ENCODE measurements at places on chromosomes 6 and 20. TPM values are rescaled to one million over a fixed set of nuclear protein-coding genes. Genes with fewer than 3 reads are reported as not detected.

DNA sequence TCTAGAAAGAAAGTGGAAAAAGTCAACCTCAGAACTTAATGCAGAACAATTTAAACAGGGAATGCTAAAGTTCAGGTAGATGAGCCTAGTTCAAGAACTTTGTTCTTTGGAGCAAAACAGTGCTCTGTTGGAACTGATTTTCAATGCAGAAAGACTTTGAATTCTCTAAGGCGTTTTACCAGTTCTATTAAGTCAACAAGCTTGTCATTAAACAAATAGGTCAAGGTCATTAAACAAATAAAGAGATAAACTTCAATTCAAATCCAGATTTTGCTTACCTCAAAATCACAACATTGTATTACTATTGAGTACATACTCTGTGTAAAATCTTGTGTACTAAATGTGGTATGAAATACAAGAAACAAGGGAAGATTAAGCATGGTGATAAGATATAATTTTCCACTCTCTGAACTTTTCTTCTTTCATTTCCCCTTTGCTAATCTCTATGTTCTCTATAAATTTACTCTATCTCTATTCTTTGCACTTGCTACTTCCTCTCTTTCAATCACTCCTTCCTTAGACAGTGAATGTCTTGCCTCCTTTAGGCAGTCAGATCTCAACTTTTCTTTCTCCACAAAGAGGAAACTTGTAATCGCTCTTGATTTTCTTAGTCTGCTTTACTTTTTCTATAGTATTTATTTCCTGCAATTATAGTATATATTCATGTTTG is 160.8 kb upstream of the KHDRBS2 start:
- no peak for DNase-seq
- H3K27ac ChIP-seq = no peak overlapping the region
- no peaks in the 10 kb centered on the region for H3K27me3 ChIP-seq
- H3K4me3 ChIP-seq = no peak overlapping the region
- no peaks in the 10 kb centered on the region for H3K4me1 ChIP-seq

GRCh38 chr20:542777-543368 is 717 bp downstream of the CSNK2A1 start:
- H3K4me3 ChIP-seq = peak overlapping the region; percentile 83
- peaks cover 53% of the 10 kb centered on the region for H3K4me1 ChIP-seq
- peak overlapping the region; percentile 98 for H3K27ac ChIP-seq
- H3K36me3 ChIP-seq = peaks cover 55% of the 10 kb centered on the region

- no peaks in the 10 kb centered on the region for H3K4me1 ChIP-seq
- no peaks in the 10 kb centered on the region for H3K27me3 ChIP-seq
- no peak overlapping the region for H3K27ac ChIP-seq
Observed at GRCh38 chr20:31987744-31988143, 19.8 kb downstream of the XKR7 start.

DNA sequence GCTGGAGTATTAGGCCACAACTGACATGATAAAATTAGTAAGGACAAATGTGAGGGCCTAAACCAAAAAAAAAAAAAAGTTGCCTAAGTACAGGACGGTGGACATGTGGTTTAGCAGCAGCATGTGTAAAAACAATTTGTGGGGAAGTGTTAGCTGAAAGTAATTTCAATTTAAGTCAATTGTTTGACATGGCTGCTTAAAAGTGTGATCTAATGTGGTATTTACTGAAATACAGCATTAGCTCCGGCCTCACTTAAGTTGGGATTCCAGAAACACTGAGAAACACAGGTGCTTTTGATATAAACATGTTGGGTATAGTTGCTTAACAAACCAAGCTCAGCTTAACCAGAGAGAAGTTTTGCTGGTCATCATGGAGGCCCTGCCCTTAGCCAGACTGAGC is 119.7 kb downstream of the FYN start:
- peak overlapping the region; percentile 83 for H3K27ac ChIP-seq
- peaks cover 91% of the 10 kb centered on the region for H3K4me1 ChIP-seq
- no peaks in the 10 kb centered on the region for H3K27me3 ChIP-seq
- H3K4me3 ChIP-seq = no peak overlapping the region
- peaks cover 65% of the 10 kb centered on the region for H3K36me3 ChIP-seq

DNA sequence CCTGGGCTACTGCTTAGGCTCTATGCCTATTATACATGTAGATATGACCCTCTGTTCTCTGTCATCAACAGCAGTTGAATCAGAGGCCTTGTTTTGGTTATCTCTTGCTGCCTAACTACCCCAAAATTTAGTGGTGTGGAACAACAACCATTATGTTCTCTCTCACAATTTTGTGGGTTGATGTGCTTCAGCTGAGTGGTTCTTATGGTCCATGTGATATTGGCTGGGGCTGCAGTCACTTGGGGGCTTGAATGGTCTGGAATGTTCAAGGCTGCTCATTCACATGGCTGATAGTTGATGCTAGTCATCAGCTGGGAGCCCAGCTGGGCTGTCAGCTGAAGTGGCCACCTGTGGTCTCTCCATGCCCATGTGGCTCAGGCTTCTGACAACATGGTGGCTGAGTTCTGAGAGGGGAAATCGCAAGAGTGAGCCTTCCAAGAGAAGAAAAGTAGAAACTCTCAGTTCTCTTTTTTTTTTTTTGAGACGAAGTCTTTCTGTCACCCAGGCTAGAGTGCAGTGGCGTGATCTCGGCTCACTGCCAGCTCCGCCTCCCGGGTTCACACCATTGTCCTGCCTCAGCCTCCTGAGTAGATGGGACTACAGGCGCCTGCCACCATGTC is 47.8 kb downstream of the SHLD1 start:
- H3K4me1 ChIP-seq = peaks cover 1% of the 10 kb centered on the region
- H3K27ac ChIP-seq = no peak overlapping the region
- H3K27me3 ChIP-seq = no peaks in the 10 kb centered on the region
- no peak overlapping the region for H3K4me3 ChIP-seq
- no peak for DNase-seq

DNA sequence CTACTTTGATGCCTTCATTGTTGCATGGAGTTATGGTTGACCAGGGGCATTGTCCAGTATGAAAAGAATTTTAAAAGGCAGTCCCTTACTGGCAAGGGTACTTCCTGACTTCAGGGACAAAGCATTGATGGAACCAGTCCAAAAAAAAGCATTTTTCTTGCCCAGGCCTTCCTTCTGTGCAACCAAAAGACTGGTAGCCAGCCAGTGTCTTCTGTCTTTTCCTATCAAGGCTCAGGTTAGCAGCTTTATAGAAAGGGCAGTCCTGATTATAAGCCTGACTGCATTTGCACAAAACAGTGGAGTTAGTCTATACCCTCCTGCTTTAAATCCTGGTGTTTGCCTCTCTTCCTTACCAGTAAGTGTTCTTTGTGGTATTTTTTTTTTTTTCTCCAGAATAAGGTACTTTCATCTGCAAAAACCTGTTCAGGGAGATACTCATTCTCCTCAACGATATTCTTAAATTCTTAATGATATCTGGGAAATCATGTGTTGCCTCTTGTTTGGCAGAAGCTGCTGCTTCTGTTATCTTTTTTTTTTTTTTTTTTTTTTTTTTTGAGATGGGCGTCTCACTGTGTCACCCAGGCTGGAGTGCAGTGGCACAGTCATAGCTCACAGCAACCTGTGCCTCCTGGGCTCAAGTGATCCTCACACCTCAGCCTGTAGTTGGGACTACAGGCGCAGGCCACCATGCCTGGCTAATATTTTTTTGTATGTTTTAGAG is 33.9 kb downstream of the SCAF8 start:
- no peak for DNase-seq
- no peak overlapping the region for H3K27ac ChIP-seq
- peaks cover 23% of the 10 kb centered on the region for H3K4me1 ChIP-seq
- H3K36me3 ChIP-seq = peaks cover 27% of the 10 kb centered on the region

- no peak overlapping the region for H3K4me3 ChIP-seq
- no peak for DNase-seq
- H3K36me3 ChIP-seq = no peaks in the 10 kb centered on the region
- H3K27me3 ChIP-seq = no peaks in the 10 kb centered on the region
- H3K4me1 ChIP-seq = no peaks in the 10 kb centered on the region
Observed at GRCh38 chr6:96138406-96138805, 122.6 kb downstream of the FUT9 start.

- no peaks in the 10 kb centered on the region for H3K27me3 ChIP-seq
- H3K36me3 ChIP-seq = peaks cover 22% of the 10 kb centered on the region
- peak overlapping the region; percentile 85 for H3K27ac ChIP-seq
- DNase-seq = no peak
- H3K4me3 ChIP-seq = peak overlapping the region; percentile 79
Observed at GRCh38 chr6:31896856-31897611, 464 bp downstream of the EHMT2 start.

- no peak overlapping the region for H3K4me3 ChIP-seq
- no peaks in the 10 kb centered on the region for H3K4me1 ChIP-seq
- H3K36me3 ChIP-seq = no peaks in the 10 kb centered on the region
- no peaks in the 10 kb centered on the region for H3K27me3 ChIP-seq
- no peak overlapping the region for H3K27ac ChIP-seq
- DNase-seq = no peak
Observed at GRCh38 chr6:81381382-81381916, 371.0 kb downstream of the TENT5A start.

DNA sequence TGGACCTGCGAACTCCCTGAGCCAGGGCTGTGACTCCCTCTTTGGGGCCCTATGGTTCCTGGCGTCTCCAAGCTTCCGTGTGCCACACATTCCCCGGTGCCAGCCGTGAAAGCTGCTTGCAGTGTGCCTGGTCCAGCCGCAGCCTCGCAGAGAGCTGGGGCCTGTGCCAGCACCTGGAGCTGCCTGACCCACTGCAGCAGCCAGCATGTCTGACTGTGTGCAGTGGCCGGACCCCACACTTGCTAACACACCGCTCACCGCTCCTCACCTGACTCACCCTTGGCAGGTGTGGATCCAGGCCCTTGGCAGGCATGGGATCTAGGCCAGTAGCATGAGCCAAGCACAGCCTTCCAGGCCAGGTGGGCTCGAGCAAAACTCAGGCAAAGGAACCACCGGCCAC is 227.5 kb downstream of the OTOR start:
- H3K36me3 ChIP-seq = no peaks in the 10 kb centered on the region
- no peak overlapping the region for H3K4me3 ChIP-seq
- H3K27ac ChIP-seq = no peak overlapping the region
- no peak for DNase-seq
- H3K4me1 ChIP-seq = no peaks in the 10 kb centered on the region

GRCh38 chr6:167739721-167740475 is 86.8 kb upstream of the AFDN start:
- H3K4me3 ChIP-seq = no peak overlapping the region
- no peaks in the 10 kb centered on the region for H3K4me1 ChIP-seq
- no peak for DNase-seq
- H3K27me3 ChIP-seq = peaks cover 2% of the 10 kb centered on the region
- no peak overlapping the region for H3K27ac ChIP-seq
- H3K36me3 ChIP-seq = no peaks in the 10 kb centered on the region

GRCh38 chr6:35139924-35140638 is 1.1 kb downstream of the TCP11 start:
- peak; percentile 49 for DNase-seq
- H3K27ac ChIP-seq = no peak overlapping the region
- H3K4me3 ChIP-seq = no peak overlapping the region
- H3K36me3 ChIP-seq = no peaks in the 10 kb centered on the region
- peaks cover 17% of the 10 kb centered on the region for H3K4me1 ChIP-seq
- peaks cover 28% of the 10 kb centered on the region for H3K27me3 ChIP-seq

The MAD2L1BP gene
- 44.3 TPM for total RNA-seq

The TBP gene
- total RNA-seq = 23.6 TPM

The PTCRA gene
- total RNA-seq = not detected

The MOG gene
- total RNA-seq = not detected

The MRPL14 gene
- 37.6 TPM for total RNA-seq

The ZSCAN16 gene
- total RNA-seq = 3.2 TPM

Data from activated CD4-positive, alpha-beta T cell treated with anti-CD3 and anti-CD28 coated beads, Interleukin-2, amount 10 ng/mL, durations not matched to agents 7 days and 5 days (primary cell).